ENCODE measurements at places on chromosomes 13 and 19.
A peak's percentile ranks its signal among the peaks of the same experiment; 100 is the strongest.

DNA sequence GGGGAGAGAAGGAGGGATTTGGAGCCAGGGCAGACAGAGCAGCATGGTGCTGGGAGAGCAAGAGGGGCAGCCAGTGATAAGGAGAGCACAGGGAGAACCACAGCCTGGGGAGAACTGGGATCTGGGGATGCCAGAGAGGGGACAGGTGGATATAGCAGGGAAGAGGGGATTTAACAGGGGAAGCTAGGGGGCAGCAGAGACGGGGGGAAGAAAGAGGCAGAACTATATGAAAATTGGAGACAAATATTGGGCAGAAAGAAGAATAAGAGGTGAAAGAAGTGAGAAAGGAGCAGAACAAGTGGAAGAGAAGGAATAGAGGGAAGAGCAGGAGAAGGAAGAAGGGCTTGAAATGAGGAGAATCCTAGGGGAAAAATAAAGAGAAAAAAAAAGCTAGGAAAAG, 6.5 kb upstream of the ZNF528 start:
- DNase-seq = no peak

DNA sequence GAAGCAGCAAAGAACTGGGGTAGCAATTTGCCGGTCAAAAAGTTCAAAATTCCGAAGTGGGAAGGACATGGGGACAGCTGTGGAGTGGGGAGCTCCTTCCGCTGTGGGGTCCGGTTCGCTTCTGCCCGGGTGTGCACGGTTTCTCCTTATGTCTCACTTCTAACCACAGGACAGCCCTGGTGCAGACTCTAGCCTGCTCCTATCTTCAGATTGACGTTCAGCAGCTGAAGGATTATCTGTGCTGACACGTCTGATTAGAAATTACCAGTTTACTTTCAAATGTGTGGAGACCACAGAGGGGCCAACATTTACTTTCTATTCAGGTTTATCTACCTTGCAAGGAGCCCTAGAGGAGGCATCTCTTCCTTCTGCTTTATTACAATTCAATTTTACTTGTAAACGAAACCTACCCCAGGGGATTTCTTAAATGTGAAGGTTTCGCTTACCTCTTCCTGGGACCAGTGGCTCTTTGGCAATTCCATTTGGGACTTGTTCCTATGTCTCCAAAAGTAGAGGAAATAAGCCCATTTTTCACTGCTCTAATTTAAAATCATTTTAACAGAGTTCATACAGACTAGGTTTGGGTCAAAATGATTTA, 27.3 kb downstream of the LHFPL6 start:
- DNase-seq = no peak

- peak; percentile 7 for DNase-seq
Measured at GRCh38 chr19:58033741-58034476, at the start of gene ZSCAN1. TSS of gene ZSCAN1 (plus strand) at chr19:58034025. CDS start at chr19:58037837, 3,812 bp downstream.

DNA sequence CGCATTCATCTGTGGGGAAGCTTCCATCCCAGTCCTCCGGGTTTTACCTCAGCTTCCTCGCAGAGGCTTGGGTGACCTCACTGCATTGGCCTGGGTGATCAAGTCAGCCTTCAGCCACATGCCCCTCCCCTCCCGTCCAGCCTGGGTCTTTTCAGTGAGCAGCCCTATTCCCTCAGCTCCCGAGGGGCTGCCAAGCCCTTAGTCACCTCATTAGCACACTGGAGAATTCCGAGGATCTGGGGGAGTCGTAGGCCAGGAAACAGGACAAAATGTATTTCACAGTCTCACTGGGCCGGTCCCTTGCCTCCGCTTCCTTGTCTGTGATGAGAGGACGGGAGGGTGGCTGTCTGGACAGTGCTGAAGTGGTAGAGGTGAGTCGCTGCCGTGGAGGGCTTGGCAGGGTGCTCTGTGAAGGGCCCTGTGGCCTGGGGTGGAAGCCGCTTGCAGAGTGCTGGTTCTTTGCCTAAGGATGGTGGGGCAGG, 19.9 kb downstream of the KDM4B start:
- DNase-seq = no peak

DNA sequence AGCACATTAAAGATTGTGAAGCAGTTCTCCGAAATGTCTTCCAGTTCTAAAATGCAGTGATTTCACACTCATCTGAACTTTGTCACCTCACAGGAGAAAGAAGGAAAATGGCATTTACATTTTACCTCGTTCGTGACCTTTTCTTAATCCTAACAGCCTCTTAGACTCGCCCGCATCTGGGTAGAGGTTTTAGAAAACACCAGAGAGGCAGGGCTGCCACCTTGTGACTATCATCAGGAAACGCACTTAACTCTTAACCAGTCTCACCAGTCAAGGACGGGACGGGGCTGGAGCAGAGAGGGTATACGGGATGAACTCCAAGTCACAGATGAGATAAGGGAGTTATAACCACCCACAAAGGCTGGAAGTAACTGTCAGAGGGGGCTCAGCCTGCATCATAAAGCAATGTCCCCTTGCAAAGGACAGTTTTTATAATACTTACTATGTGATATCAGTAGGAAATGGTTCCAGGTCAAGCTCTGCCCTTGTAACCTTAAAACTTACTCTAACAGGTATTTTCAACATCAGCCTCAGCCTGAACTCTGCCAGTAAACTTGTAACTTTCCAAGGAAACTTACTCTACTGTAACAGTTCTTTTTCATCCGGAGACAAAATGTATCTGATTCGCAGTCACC, 8.6 kb upstream of the CEACAM6 start:
- peak; percentile 4 for DNase-seq

- no peak for DNase-seq
Measured at GRCh38 chr13:51557438-51557837, 26.8 kb upstream of the WDFY2 start.

DNA sequence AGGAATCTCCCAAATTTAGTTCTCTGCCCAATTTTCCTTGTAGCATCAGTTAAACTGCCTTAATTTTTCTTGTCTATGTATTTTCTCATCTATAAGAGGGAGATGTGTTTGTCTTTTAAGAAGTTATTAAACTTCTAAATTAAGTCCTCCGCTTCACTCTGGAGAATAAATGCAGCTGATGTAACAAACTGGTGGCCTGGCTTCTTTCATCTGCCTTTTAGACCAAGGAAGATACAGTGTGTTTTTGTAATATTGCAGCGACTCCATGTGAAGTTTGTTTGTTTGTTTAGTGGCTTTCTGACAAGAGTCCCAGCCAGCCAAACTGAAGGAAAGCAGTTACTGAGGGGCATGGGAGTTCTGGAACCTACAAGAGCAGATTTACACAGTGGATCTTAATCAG, 56.4 kb downstream of the KLF12 start:
- DNase-seq = no peak

GRCh38 chr13:95380468-95381211, 79.4 kb upstream of the ABCC4 start:
- peak; percentile 26 for DNase-seq

GRCh38 chr19:45423033-45423588, 606 bp downstream of the ERCC1 start:
- DNase-seq = peak; percentile 66

DNA sequence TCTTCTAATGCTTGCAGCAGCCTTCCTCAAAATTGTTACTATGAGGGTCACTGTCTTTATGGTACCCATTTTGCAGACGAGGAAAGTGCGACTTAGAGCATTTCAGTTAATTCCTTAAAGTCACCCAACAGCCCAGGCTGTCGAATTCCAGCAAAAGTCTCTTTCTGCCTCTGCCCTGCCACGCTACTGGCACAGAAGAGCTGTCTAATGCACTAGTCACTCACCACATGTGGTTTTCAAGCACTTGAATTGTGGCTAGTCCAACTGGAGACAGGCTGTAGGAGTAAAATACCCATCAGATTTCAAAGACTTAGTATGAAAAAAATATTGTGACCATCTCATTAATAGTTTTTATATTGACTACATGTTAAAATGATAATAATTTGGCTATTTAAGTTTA, 1.7 kb downstream of the FPR1 start:
- DNase-seq = no peak

DNA sequence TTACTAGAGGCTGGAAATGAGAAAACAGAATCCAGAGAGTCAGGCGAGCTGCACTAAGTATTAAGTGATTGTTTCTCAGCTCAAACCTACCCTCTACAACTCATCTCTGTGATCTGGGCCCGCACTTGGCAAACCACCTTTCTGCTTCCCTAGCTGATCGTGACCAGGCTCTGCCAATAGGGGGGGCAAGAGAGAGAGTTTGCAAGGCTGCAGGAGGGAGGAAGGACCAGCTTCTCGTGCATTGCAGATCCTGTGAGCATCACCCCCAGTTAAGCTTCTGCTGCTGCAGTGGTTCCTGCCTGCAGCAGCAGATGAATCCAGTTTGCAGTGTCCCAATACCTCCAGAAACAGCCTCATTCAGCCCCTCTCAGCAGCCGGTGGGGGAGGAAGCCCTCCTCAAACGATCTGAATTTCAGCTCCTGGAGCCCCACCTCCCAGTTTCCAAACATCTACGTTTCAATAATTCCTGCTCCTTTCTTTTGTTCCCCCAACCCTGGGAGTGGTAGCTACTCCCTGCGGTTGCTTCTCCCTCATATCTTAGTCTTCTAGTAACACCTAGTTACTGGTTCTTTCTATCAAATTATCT, 20.0 kb downstream of the XRCC1 start:
- DNase-seq = peak; percentile 60

DNA sequence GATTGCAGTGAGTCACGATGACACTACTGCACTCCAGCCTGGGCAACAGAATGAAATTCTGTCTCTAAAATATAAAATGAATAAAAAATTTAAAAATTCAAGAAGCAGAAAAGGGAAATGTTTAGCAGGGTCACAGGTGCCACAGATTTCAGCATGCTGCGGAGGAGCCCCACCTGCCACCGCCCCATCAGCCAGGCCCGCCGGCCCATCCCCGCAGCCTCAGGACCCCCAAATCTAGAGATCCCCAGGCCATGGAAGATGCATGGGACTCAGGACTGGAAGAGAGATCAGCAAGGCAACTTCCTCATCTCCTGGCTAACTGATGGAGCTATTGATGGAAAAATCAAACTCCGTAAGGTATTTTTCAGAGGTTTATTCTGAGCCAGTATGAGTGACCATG, 208.2 kb downstream of the UQCRFS1 start:
- DNase-seq = no peak

GRCh38 chr13:101264931-101265330, 151.4 kb downstream of the NALCN start:
- DNase-seq = no peak

- no peak for DNase-seq
Measured at GRCh38 chr19:30719999-30720345, 347.8 kb downstream of the ZNF536 start.

GRCh38 chr13:100495455-100495854, 93.1 kb downstream of the GGACT start:
- no peak for DNase-seq

- no peak for DNase-seq
Measured at GRCh38 chr19:31560086-31561060, 211.1 kb upstream of the TSHZ3 start.

GRCh38 chr13:112445411-112446271, 69.5 kb downstream of the SPACA7 start:
- no peak for DNase-seq

DNA sequence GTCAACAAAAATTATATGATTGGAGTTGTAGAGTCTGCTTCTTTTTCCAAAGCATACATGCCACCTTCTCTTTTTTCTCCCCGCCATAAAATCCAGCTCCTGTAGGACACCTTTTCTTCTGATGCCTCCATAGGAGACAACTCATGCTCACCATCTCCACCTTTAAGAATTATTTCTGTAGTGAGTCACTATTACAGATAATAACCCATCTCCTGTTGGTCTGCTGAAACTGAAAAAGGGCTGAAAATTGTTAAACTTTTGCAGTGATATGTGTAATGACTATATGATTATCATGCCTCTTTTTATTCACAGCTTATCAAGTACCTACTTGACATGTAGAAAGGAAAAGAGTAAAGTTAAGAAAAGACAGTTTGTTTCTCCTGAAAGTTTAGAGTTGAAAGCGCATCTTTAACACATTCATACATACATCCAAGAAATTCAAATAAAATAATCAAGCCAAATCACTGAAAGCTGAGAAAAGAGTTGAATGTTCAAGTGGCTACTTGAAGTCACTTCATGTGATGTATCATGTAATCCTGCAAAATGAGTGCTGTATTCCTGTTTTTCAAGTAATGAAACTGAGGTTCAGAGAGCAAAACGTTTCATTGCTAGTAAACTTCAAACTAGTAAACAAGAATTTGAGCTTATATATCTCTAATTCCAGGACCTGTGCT, 35.5 kb upstream of the LPAR6 start:
- no peak for DNase-seq

DNA sequence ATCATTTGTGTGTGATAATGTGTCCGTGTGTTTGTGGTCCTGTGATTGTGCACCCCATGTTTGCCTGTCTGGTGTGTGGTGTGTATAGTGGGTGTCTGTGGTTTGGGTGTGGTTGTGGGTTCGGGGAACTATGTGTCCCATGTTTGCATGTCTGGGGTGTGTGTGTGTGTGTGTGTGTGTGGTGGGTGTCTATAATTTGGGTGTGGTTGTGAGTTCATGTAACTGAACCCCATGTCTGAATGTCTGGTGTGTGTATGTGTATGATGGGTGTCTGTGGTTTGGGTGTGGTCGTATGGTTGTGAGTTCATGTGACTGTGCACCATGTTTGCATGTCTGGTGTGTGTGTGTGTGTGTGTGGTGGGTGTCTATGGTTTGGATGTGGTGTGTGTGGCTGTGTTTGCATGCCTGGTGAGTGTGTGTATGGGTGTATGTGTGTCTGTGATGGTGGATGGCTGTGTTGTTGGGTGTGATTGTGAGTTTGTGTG, 11.1 kb upstream of the NFIX start:
- DNase-seq = no peak

DNA sequence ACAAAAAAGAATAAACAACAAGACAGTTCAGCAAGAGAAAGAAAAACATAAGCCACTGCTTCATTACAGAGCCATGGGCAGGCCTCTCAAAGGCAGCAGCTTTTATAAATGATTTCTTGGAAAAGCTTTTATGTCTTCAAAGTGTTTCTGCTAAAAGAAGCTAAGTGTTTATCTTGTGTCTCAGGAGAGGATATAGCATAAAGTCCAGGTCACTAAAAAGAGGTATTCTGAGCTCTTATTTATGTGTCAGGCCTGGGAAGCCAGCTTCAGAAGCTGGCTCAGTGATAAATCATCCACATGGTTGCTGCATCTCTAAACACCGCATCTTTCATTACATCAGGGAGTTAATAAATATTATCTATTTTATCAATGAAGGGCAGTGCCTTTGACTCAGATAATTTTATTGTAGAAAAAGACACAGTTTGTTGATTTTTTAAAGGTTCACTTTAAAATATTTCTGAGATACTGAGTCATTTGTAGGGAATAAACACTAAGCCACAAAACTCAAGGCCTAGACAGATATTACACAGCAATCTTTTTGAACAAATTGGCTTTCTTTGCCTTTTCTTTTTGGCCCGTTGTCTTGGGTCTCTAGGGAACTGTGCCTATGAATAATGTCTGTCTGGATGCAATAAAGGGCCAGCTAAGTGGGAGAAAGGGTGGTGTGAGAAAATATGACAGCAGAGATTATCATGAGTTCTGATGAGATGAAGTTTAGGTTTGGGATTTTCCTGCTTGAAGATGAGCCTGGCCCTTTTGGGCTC, 1086.6 kb downstream of the UQCRFS1 start:
- no peak for DNase-seq

GRCh38 chr13:73368608-73369007, 309.8 kb downstream of the KLF5 start:
- DNase-seq = no peak
